ENCODE measurements at places on chromosomes 6 and 20. TPM values are rescaled to one million over a fixed set of nuclear protein-coding genes. Genes with fewer than 3 reads are reported as not detected.
A peak's percentile ranks its signal among the peaks of the same experiment; 100 is the strongest.

The NKX2-2 gene
- not detected for polyA plus RNA-seq

The LATS1 gene
- 16.7 TPM for polyA plus RNA-seq

The ERVFRD-1 gene
- not detected for polyA plus RNA-seq

The POM121L2 gene
- polyA plus RNA-seq, result not detected

The APCDD1L gene
- 1.7 TPM for polyA plus RNA-seq

The PLCB1 gene
- 13.5 TPM for polyA plus RNA-seq

The TENT5A gene
- 19.8 TPM for polyA plus RNA-seq

- DNase-seq, result no peak
These were observed 95.5 kb downstream of the PRND start for GRCh38 chr20:4817230-4817671.

DNA sequence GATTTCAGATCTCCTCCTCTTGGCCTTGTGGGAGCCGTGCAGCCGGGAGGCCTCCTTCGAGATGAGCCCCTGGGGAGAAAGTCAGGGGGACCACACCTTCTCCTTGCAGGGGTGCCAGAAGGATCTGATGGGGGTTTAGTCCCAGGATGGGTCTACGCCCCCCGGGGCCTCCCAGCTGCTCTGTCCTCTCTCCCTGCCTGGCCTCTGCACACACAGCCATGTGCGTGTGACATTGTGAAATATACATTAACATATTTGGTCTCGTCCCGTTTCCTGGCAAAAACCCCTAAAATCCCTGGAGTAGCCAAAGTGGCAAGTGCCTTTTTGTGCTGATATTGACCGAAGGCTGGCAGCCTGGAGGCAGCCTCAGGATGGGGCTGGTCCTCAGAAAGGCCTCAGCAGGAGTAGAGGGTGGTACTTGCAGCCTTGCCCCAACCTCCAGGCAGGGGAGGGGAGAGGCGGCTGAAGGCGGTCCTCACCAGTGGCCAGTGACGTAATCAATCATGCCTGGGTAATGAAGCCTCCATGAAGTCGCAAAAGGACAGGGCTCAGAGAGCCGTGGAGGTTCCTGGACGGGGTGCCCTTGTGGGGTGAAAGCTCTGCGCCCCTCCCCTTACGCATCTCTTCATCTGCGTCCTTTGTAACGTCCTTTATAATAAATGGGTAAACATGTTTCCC lies 5.1 kb upstream of the HELZ2 start:
- no peak for DNase-seq

DNA sequence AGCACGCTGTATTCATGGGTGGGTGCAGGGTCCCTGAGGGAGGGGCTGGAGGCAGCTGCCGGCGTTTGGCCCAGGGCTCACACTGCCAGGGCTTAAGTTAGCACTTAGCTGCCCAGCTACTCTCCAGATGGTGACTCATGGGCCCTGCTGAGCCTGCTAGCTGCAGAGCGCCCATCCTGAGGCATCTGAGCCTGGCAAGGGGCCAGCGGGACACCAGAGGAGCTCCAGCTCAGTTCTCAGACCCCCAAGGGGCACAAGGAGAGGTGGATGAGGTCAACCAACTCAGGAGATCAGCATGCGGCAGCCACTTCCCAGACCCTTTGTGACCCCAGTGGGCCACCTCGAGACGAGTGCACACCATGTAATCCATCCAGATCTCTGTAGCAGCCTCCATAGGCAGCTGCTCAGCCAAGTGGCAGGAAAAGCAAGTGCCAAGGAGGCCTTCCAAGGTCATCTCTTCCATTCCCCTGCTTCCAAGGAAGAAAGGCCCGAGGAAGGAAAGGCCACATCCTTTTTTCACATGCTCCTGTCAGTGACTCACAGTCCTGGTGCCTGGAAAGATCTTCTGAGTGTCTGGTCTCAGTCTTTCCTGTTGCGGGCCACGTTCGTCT lies 35.3 kb downstream of the FOXP4 start:
- no peak for DNase-seq

DNA sequence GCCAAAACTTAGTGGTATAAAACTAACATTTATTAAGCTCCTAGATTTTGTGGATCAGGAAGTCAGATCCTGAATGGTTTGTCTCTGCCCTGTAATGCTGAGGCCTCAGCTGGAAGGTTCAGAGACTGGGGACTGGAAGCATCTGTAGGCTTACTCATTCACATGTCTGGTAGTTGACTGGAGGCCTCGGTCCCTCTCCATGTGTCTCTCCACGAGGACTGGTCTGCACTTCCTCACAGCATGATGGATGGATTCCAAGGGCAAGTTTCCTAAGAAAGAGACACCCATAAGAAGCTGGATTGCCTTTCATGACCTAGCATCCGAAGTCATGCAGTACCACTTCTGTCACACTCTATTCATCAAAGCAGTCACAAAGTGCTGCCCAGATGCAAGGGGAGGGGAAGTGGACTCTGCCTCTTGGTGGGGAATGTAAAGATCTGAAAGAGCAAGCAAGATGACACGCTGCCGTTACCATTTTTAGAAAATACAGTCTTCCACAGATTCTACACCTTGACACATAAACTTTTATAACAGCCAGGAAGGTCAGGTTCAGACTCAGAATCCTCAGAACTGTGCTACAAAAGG lies 17.2 kb upstream of the MDGA1 start:
- DNase-seq, result no peak

DNA sequence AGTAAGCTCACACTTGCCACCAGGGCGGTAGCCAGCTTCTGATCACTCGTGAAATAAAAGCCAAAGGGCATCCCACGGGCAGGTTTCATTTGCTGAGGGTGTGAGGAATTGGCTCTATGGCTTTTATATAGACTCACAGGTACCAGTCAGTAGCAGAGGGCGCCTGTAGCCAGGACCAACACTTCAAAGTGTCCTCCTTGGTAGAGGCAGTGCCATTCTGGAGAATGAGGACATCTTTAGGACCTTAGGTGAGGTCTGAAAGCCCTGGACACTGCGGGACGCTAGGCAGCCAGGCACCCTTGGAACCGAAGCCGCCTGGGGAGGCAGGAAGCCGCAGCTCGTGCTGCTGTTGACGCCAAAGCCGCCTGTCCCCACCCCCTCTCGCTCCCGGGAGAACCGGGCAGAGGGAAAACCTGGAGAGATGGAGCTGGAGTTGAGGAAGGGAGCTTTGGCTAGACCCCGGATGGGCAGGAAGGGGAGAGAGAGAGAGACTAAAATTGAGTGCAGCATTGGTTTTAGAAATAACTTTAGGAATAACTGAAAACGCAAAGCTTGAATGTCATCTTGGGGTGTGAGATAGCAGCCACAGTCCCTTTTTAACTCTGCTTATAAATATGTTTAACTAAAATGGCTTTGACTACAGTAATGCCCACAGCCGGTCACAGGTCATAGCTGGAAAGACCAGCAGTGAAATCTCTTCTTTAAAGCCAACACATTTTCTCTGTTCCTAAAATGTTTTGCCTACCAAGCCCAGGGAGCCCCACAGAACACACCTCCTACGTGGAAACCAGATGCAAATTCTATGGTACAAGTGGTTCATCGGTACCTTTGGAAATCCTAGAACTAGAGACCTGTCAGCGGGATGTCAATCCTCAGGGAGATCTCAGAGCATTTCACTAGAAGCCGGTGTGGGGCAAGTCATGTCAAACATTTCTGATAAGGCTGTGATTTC lies 128.5 kb upstream of the CDYL start:
- no peak for DNase-seq

DNA sequence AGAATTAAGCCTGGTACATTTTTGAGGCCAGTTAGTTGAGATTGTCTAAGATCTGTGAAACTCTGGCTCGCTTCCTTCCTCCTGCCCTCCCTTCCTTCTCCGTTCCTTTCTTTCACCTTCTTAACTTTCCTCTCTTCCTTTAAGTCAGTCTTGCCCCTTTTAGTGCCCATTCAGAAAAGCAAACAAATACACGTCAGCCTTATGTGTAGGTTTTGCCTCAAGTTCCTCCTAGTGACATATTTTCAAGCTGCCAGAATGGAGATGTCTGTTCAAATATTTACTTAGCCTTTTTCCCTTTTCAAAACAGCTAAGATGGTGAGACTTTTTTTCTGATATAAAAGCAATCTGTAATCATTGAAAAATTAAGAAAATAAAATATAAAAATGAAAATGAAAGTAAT lies 178.4 kb downstream of the FARS2 start:
- no peak for DNase-seq

- DNase-seq, result no peak
These were observed 189.2 kb downstream of the ASCC3 start for GRCh38 chr6:100691972-100692371.

DNA sequence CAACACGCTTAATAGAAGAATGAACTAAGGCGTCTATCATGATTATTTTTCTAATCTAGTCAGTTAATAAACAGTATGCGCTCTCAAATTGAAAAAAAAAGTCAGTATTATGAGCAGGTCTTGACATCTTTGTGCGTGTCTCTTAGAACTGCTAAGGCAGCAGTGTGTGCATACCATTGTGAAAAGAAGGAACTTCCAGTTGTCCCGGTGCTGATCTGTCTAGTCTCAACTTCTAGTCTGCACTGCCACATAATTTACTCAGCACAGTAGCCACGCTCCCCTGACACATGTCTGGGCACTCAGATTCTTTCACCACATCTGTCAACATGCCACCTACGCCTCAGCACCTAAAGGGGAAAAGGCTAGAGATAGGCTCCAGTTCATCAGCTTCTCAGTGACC lies 61.1 kb upstream of the SPDEF start:
- no peak for DNase-seq

GRCh38 chr6:14682812-14683211 lies 563.1 kb upstream of the JARID2 start:
- no peak for DNase-seq

DNA sequence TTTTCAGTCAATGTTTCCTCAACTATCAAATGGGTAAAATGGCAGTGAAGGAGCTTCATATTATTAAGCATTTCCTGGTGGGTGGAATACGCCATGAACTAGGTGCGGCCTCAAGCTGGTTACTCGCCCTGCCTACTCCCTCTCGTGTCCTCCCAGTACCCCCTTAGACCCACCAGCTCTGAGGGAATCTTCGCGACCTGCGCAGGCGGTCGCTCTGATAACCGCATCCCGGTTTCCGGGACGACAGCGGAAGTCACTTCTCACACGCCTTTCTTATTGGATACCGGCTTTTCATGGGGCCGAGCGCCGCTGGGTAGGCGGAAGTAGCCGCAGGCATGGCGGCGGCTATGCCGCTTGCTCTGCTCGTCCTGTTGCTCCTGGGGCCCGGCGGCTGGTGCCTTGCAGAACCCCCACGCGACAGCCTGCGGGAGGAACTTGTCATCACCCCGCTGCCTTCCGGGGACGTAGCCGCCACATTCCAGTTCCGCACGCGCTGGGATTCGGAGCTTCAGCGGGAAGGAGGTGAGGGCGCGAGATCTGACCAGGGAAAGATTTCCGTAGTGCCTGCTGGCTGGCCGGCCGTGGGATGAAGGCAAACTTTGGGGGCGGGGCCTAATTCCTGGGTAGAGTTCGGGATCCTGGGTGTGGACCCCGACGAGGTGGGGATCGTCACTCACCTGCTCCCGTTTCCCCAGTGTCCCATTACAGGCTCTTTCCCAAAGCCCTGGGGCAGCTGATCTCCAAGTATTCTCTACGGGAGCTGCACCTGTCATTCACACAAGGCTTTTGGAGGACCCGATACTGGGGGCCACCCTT lies at the start of gene PIGT:
Gene PIGT (plus strand): TSS at position 320 of the 816 bp plus-strand sequence. CDS start 16 bp downstream, at position 336.
- no peak for DNase-seq

- DNase-seq, result peak; percentile 95
These were observed 6.3 kb upstream of the PARD6B start for GRCh38 chr20:50724851-50725723.

GRCh38 chr6:42522036-42522435 lies 41.8 kb upstream of the UBR2 start:
- no peak for DNase-seq

GRCh38 chr6:155530219-155530834 lies 74.7 kb upstream of the NOX3 start:
- DNase-seq, result no peak

DNA sequence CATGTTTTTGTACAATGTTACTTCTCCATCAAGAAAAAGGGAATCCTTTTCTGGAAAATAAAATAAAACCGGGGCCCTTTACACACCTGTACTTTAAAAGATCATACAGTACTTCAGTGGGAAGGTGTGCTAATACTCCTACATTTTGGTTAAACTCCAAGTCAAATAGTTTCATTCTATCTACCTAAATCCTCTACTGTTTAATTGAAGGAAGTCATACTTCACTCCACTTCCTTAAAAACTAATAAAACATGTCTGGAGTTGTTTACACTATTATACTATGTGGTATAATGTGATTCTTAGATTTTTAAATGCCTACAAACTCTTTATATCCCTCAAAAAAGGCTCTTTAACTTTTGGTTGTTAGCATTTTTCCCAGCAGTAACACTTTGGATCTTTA lies 18.6 kb upstream of the HBS1L start:
- DNase-seq, result no peak

GRCh38 chr6:7846966-7847818 lies 63.4 kb downstream of the TXNDC5 start:
- DNase-seq, result no peak

DNA sequence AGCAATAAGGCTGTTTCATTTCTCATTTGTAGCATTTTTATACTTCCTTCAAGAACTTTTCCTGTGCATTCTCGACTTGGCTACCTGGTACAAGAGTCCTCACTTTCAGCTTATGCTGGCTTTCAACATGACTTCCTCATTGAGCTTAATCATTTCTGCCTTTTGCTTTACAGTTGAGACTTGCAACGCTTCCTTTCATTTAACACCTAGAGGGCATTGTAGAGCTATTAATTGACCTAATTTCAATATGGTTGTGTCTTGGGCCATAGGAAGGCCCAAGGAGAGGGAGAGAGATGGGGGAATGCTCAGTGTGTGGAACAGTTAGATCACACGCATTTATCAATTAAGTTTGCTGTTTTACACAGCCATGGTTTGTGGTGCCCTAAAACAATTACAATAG lies 37.2 kb downstream of the SLC22A2 start:
- DNase-seq, result no peak

GRCh38 chr20:51711426-51711825 lies 56.8 kb downstream of the ATP9A start:
- DNase-seq, result no peak
